ENCODE measurements at places on chromosomes 5 and 9.

- DNase-seq: no peak
These were observed 67.4 kb downstream of the MRPS27 start for GRCh38 chr5:72252574-72253155.

DNA sequence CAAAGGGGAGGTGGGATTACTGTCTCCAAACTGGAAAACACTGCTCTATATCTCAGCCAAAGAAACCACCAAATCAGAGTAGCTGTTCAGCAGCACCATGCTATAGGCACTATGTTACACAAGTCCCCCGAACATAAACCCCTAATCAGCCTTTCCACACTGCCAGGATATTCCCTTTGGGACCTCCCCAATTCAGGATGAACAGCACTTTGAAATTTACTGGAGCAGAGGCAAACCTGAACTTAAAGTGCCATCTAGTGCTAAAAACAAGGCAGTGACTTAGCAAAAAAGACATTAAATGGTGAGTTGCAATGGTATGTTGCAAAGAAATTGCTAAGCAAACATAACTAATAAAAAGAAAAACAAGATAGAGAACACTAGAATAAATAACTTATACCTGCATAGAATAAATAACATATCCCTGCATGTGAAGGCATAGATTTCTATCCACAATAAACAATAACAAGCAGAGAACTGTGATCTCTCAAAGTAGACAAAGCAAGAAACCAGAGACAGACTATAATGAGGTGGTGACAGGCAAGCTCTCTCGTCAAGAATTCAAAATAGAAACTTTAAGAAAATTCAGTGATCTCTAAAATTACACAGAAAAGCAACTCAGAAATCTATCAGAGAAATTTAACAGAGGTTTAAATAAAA, 584.4 kb upstream of the ACO1 start:
- DNase-seq: peak; percentile 45

GRCh38 chr9:106862821-106863720, at the start of gene ZNF462:
Gene ZNF462 (plus strand): TSS chr9:106863166. CDS start chr9:106923384, 60,218 bp downstream.
- peak; percentile 87 for DNase-seq

- DNase-seq: no peak
These were observed 121.0 kb upstream of the RETREG1 start for GRCh38 chr5:16737620-16738364.

DNA sequence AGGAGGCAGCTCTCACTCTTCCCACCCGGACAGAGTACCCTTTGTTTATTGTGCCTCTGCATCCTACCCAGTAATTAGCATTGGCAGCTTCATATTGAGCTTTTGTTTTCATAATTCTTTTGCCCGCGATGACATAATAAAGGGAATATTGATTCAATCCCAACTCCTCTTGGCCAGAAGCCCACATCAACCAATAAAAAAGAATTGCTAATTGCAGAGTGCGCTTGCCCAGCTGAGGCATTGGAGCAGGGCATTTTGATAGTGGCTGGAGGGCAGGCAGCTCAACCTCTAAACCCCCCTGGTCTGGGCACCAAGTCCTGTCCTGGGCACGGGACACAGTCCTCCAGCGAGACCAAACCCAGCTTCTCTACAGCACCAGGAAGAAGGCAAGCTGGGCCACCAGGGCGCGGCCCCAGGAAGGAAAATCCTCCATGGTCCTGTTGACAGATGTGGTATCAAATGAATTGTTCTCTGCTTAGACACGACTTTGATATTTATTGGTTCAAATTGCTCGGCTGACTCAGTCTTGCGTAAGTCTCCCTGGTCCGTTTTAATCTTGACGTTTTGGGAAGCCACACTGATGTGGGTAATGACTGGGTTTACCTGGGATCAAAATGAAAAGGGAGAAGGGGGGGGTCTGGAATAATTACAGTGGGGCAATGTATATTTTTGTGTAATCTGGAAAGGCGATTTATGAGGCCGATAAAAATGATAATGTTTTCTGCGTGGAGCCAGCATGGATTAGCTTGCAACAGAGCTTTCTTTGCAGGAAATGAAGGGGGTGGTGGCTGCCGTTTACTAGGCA, 220.7 kb upstream of the MSX2 start:
- DNase-seq: no peak

Measured in kidney tubule cell (primary cell).